Stimulated activated naive CD8-positive, alpha-beta T cell treated with anti-CD3 and anti-CD28 coated beads, Interleukin-15, Interleukin-2, amounts not matched to agents 100 U/mL and 50 U/mL, for 24 hours (primary cell): ENCODE measurements at places on chromosomes 4 and X.

DNA sequence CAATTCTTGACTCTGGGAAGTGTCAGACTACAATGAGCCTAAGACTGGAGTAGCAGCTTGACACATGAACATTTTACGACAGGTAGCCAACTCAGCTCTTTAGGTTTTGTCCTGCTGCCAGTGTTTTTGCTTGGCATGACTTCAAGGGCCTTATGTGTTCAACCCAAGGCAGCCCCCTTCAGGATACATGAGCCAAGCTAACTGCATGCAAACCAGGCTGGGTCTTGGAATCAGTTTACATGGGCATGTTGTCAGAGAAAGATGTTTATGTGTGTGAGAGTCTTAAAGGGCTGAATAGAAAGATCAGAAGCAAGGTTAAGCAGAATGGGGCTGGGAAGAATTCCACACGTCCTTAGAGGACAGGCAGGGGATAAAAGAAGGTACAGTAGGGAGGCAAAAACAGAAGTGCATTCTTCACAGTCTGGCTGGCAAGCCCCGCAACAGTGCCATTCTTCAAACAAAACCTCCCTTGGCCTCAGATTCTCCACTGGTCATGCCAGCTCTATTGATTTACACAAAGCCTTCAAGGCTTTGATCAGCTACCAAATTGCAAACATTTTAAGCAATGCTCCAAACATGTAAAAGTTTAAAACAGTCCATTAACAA is 97.3 kb downstream of the NKX6-1 start:
- DNase-seq, result no peak

GRCh38 chr4:2078584-2078983 is 19.5 kb downstream of the NAT8L start:
- DNase-seq, result no peak

GRCh38 chrX:119574394-119575266 is at the start of gene UBE2A:
Gene UBE2A, plus strand, starts transcription at chrX:119574563. Its CDS starts 149 bp downstream, at chrX:119574712.
- peak; percentile 88 for DNase-seq

- no peak for DNase-seq
Observed at GRCh38 chr4:22790631-22791030, 97.9 kb downstream of the GBA3 start.

- DNase-seq, result no peak
Observed at GRCh38 chr4:105149771-105150170, 3.1 kb downstream of the TET2 start.

DNA sequence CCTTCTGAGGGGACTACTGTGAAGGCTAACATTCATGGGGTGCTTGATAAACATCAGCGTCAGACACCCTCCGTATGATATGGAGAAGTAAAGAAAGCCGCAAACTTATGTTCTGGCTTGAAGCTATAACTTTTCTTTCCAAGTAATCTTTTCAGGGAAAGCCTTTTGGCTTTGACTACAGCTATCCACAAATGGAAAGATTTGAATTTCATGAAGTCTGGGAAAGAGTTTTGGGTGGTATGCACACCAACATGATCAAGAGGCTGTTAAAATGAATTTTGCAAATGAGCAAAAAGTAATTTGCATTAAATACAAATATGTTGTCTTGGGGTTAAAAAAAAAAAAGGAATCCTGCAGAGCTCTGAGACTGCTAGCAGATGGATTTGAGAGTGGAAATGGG is 114.8 kb upstream of the LIMCH1 start:
- no peak for DNase-seq

- DNase-seq, result no peak
Observed at GRCh38 chr4:3306450-3306849, 13.6 kb downstream of the RGS12 start.

- DNase-seq, result no peak
Observed at GRCh38 chr4:47929682-47930201, 15.4 kb upstream of the NFXL1 start.

DNA sequence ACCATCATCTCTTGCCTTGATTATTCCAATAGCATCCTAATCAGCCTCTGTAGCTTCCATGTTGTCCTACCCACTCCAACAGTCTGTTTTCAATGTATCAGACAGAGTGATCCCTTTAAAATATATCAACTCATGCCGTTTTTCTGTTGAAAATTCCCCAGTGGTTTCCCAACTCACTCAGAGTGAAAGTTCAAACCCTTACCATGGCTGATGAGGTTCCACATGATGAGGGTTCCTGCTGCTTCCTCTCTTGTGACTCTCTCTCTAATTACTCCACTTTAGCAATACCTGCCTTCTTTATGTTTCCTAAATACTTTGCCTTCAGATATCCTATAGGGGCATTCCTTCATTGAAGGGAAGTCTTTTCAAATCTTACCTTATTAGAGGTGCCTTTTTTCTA is 334.7 kb downstream of the PPP1R2C start:
- no peak for DNase-seq

DNA sequence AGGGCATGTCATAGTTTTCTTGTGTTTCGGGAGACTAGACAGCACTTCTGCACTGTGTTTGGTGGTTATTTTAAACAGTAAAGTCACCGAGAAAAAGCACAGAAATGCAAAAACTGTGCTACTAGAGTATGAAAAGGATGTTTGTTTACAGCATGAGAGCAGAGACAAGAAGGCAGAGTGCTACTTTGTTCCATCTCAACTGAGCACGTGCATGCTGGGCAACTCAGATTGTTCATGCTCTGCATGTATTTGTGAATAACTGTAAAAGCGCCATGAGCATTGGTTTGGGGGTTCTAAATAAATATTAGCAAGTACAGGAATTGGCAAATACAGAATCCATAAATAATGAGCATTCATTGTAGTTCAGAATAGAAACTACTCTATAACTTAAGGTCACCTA is 7.4 kb downstream of the EVC start:
- no peak for DNase-seq

GRCh38 chr4:15873117-15873516 is 65.4 kb downstream of the FGFBP1 start:
- no peak for DNase-seq

- no peak for DNase-seq
Observed at GRCh38 chr4:81343536-81343935, 128.2 kb downstream of the RASGEF1B start.

GRCh38 chrX:37755025-37755424 is 24.8 kb upstream of the CYBB start:
- no peak for DNase-seq

DNA sequence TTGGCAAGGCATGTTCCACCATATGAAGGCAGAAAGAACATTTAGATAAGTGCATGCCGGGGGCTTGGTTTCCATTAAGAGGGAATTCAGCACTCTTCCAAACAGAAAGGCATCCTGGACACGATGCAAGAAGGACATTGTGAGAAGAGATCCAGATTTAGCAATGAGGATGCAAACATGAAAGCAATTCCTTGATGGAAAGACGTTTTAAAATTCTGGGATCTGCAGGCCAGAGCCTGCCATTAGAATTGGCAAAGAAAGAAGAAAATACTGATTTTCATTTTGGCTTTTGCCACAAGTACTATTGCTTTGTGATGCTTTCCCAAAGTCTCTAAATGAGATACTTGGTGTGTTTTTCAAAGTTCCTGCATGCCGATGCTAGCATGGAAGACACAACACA is 367.6 kb downstream of the PPP3CA start:
- DNase-seq, result no peak

DNA sequence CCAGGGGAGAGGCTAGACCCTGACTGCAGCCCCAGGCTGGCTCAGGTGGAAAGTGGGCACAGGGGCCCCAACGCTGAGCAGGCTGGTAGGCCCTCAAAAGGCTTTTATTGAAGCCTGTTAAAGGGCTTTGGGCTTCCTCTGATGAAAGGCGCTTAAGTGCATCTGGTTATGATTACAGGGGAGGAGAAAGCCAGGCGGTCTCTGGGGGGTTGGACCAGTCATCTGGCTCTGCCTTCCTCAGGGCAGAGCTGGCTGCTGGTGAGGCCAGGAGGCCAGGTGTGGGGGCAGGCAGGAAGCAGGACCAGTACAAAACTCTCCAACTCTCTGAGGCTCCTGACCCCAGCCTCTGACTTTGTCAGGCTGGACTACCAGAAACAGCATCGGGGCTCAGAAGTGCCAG is 68.8 kb upstream of the BCOR start:
- no peak for DNase-seq

DNA sequence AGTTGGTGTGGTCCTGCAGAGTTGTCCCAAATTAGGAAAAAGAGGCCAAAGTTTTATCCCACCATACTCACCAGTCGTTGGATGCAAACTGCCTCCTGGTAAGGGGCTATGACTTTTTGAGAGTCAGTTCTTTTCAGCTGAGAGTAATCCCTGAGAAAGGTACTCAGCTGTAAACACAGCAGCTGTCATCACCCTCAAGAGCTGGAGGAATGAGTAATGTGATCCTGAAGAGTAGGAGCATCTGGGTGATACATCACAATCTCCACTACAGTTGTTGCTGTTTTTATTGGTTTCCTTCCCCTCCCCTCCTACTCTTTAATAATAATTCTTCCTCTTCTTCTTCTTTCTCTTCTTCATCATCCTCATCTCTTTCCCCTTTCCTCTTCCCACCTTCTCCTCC is 5.7 kb downstream of the MAGEE1 start:
- DNase-seq, result no peak

DNA sequence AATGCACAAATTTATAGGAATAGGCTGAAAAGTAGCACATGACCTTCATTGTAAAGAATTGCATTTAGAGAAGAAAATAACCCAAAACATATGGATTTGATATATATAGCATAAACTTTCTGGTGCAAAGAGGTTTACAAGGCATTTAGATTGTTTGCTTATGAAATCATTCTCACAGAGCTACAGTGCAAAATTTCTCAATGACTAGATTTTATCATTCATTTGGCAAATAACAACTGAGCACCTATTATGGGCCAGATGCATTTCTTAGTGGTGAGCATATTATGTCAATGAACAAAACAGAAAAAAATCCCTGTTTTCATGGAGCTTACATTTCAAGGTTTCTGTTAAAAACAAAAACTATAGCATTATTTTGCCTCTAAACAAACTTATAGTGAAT is 34.1 kb upstream of the TNIP3 start:
- DNase-seq, result no peak

- DNase-seq, result no peak
Observed at GRCh38 chrX:9327747-9328145, 137.1 kb upstream of the TBL1X start.

DNA sequence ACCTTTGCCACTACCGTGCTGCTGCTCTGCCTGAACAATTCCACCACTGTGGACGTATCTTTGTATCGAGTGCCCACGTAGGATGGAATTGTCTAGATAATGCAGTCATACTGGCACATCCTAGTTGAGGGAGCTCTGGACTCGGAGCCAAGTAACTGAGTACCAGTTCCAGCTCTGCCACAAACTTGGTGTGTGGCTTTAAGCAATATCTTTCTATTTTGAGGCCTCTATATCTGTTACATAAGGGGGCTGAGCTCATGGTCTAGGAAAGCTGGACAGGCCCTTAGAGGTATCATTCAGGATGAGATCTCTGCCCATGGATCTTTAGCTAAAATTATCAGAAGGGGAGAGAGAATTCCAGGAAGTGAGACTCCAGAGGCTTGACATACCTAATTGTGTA is 12.4 kb downstream of the GABRE start:
- no peak for DNase-seq

- no peak for DNase-seq
Observed at GRCh38 chr4:140296335-140297220, 76.9 kb upstream of the SCOC start.

- no peak for DNase-seq
Observed at GRCh38 chrX:41711021-41711667, 12.8 kb upstream of the GPR82 start.

DNA sequence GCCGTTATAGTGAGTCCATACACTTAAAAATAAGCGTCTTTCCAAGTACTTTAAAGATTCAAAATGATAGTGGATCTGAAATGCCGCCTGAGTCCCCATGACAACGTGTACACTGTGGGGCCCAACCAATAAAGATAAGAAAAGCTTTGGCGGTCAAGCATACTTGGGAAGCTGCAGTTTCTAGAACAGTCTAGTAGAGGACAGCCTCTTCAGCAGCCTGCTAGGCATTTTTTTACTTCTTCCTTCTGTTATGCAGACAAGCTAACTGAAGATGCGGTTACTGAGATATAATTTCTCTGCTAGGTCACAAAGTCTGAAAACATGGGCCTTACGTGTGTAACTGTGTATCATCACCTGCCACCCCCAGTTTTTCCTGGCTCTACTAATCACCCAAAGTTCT is 402 bp upstream of the UPRT start:
- no peak for DNase-seq

DNA sequence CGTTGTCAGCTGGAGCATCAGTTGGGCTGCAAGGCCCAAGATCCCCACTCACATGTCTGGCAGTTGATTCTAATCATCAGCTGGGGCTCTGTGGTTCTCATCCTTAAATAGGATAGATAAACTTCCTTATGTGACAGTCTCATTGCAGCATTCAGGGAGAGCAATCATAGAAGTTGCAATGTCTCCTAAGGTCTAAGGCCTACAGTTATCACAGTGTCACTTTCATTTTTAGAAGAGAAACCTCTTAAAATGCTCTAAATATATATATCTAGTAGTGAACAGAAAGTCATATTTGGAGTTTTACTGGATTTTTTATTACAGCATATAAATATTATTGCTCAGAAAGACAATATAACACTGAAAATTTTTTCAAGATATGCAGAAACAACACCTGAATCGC is 226.0 kb upstream of the PPP1R2C start:
- no peak for DNase-seq

DNA sequence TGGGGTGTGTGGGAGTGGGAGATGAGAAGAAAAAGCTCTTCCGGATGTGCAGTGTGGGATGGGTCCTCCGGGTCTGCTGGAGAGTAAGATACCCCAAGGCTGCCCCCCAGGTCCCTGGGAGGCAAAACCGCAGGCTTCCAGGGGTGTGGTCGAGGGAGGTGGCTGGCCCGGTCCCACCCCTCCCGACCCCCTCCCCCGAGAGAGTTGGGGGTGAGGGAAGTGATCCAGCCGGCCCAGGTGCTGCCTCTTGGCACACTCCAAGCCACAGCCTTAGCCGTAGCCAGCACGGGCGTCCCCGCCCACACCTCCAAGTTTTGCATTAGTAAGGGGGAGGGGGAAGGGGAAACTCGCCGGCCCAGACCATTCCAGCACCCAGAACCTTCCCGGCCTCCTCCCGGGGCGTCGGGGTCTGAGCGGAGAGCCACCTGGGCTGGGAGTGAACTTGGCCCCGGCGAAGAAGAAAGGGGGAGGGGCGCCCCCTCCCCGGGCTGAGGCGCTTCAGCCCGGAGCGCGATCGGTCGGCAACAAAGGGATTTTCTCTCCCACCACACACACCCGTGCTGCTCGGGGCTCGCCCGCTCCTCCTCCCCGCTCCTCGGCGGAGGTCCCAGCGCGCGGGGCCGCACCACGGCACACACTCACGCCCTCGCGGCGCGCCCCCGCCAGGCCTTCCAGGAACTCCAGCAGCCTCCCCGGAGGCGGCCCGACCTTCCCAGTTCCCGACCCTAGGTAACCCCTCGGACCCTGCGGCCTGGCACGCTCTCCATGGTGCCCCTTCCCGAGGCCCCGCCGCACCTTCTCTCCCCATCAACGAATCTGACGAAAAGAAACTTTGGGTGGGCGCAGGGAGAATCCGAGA is 14.4 kb downstream of the BCOR start:
- no peak for DNase-seq
